ENCODE measurements at places on chromosomes 1 and 21. TPM values are rescaled to one million over a fixed set of nuclear protein-coding genes. Genes with fewer than 3 reads are reported as not detected.
A peak's percentile ranks its signal among the peaks of the same experiment; 100 is the strongest.

- H3K36me3 ChIP-seq: no peaks in the 10 kb centered on the region
- H3K27ac ChIP-seq: no peak overlapping the region
- H3K27me3 ChIP-seq: peaks cover 16% of the 10 kb centered on the region
- H3K4me1 ChIP-seq: peaks cover 3% of the 10 kb centered on the region
Observed at GRCh38 chr1:53512807-53513755, 53.9 kb downstream of the DMRTB1 start.

GRCh38 chr1:160552425-160552824 is 26.9 kb downstream of the CD84 start:
- H3K4me1 ChIP-seq: peaks cover 21% of the 10 kb centered on the region
- no peak for DNase-seq
- no peak overlapping the region for H3K4me3 ChIP-seq
- H3K36me3 ChIP-seq: peaks cover 6% of the 10 kb centered on the region
- no peak overlapping the region for H3K27ac ChIP-seq

DNA sequence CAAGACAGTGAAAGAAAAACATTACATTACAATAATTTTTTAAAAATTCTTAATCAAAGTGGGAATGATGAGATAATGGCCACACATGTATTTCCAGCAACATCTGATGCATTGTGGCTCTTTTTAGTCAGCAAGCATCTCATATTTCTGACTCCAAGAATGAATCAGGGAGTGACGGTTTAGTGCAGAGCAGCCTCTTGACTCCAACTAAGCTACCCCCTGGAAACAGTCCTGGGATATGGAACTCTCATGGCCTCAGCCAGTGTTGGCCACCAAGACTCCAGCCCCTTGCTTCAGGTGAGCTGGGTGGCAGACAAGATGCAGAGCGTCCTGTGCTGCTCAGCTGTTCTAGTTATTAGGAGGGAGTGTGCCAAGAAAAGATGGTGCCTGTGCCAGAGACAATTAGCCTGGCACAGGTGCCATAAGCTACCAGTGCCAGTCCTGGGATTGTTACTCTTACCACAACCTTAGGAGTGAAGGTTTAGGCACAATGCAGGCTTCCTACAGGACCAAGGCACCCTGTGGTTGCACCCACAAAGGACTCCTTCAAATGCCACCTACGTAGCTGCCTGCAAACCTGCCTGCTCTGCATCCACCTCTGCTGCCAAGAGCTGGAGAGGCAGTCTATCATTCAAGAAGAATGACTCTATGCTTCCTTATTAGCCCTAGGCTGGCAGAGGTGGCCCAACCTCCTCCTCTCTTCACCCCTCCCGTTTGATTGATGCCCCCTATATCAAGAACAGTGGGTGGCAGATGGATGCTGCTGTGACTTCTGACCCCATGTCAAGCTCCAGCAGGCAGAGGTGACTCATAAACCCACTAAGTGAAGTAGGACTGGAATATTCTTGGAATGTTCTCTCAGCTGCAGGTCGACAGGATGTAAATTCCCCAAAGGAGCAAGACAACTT is 6.0 kb upstream of the SEC16B start:
- no peak overlapping the region for H3K4me3 ChIP-seq
- DNase-seq: no peak
- H3K4me1 ChIP-seq: no peaks in the 10 kb centered on the region
- no peaks in the 10 kb centered on the region for H3K36me3 ChIP-seq
- H3K27ac ChIP-seq: no peak overlapping the region

LCK gene
- total RNA-seq: 428 TPM

DNA sequence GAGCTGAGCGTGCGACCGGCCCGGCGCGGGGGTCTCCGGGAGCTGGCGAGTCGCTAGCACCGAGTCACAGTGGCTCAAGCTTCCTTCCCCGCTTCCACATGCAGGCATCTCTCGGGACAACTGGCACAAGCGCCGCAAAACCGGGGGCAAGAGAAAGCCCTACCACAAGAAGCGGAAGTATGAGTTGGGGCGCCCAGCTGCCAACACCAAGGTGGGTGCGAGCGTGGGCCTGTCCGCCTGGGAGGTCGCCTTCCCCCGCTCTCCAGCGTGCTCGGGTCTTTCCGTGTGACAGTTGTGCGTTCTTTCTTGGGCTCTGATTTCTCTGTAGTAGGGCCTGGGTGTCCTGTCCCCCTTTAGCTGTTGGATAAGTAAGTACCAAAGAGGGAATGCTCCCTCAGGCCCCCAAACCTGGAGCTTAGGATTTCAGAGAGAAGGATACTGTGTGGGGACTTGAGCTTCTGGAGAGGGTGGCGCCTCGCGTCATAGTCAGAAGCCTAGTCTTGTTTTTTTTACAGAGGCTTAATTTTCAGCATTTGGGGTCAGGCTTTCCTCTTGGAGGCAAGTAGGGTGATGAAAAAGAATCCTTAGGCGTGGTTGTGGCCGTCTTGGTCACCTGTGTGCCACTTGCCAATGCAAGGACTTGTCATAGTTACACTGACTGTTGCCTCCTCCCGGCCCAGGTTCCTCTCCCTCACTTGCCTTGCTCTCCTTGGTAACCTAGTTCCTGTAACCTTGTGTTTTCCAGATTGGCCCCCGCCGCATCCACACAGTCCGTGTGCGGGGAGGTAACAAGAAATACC is 790 bp downstream of the RPS8 start:
- H3K4me1 ChIP-seq: peaks cover 14% of the 10 kb centered on the region
- H3K27me3 ChIP-seq: no peaks in the 10 kb centered on the region
- peaks cover 8% of the 10 kb centered on the region for H3K36me3 ChIP-seq
- H3K4me3 ChIP-seq: peak overlapping the region; percentile 88
- H3K27ac ChIP-seq: peak overlapping the region; percentile 81

NPPA gene
- total RNA-seq: not detected

All from T-cell (primary cell).